Brain (organoid and tissue), 16 donors: ENCODE measurements at places on chromosomes 11 and 22.

DNA sequence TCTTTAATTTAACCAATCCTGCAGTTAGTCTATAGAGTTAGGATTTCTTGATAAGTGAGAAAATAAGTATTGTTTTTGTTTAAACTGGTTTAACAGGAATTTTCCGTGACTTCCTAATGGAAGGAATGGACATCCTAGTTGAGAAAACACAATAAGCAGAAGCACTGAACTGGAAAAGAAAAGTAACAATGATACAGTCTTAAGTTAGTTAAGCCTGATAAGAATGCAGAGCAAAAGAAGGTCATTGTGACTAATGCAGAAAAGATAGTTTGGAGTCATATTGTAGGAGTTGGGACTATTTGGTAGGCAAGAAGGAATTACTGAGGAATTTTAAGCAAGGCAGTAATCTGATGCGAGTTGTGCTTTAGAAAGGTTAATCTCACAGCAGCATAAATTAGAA lies 11.7 kb downstream of the RNF141 start:
- no peak for DNase-seq

- no peak for DNase-seq
These were observed 27.7 kb downstream of the CACNA1I start for GRCh38 chr22:39598017-39598965.

GRCh38 chr11:36139767-36140166 lies 149.5 kb downstream of the COMMD9 start:
- no peak for DNase-seq

DNA sequence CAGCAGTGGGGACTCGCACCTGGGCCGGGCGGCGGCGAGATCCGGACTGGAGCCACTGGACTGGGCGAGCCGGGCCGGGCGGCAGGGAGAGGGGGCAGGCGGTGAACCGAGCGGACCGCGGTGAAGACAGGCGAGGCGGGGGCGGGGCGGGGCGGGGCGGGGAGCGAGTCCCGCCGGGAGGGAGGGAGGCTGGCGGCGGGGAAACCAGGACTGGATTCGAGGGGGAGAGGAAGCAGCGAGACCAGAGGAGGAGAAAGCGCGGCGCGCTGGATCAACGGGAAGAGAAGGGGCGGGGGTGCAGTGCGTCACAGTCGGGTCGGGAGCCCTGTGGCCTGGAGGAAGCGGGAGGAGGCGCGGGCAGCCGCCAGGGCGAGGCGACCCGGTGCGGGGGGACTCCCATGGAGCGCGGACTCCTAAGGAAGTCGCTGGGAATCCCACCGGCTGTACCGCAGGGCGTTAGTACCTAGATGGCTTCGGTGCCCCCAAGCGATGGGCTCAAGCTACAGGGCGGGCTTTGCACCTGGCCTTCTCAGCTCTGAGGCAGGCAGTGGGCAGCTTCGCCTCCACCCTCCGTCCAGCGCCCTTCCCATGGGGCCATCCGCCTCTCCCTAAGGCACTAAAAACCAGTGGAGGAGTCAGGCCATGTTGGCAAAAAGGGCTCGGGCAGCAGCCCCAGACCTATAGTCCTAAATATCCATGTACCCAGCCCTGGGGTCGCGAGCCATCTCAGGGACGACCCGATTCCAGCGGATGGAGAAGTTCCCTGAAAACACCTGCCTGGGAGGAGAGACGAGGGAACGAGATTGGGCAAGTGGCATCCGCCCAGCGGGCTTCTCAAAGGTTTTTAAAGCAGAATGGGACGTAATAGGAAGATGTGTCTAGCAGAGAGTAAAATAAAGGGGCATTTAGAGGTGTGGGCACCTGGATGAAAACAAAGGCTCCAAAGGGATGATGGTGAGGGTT lies at the start of gene TMEM121B:
Gene TMEM121B (minus strand): TSS at position 128 of the 963 bp plus-strand sequence. CDS start 233 bp downstream, outside the sequence.
- DNase-seq: peak; percentile 93

GRCh38 chr11:17991783-17992433 lies 20.9 kb downstream of the SERGEF start:
- DNase-seq: peak; percentile 74

DNA sequence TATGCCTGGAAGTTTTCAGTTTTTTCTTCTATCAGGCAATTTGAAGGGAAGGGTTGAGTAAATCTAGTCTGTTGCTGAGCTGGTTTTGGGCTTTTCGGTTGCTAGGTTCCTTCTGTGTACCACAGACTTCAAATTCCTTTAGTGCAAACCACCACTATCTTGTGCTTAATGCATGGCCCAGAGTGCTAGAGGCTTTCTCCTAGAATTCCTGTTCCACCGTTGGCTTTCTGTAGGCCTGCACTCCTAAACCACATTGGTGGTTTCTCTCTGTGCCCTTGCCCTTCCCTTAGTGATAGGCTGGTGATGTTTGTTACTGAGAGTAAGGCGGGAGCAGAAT lies 47.1 kb upstream of the CTSC start:
- DNase-seq: no peak

GRCh38 chr11:118238421-118238820 lies 13.6 kb upstream of the JAML start:
- no peak for DNase-seq

GRCh38 chr11:93841446-93841845 lies 9.0 kb downstream of the VSTM5 start:
- no peak for DNase-seq

- DNase-seq: no peak
These were observed 6.6 kb upstream of the APOL2 start for GRCh38 chr22:36245805-36246356.

- no peak for DNase-seq
These were observed 17.3 kb upstream of the PPARA start for GRCh38 chr22:46132830-46133587.

DNA sequence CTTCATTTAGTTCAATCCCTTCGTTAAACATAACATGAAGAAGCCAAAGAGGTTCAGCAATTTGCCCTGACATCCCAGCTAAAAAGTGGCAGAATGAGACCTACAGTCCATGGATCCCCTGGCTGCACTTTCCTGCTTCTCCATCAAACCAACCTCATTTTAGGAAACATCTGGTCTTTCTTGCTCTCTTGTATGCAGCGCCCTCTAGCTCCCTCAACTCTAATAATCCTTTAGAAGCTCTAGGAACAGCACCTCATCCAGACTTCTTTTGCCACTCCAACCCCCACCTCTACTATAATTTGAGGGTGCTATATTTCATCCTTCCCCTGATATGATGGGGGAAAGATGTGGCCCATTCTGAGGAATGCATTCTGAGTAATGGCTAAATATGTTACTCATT lies 7.4 kb downstream of the CNTF start:
- no peak for DNase-seq

DNA sequence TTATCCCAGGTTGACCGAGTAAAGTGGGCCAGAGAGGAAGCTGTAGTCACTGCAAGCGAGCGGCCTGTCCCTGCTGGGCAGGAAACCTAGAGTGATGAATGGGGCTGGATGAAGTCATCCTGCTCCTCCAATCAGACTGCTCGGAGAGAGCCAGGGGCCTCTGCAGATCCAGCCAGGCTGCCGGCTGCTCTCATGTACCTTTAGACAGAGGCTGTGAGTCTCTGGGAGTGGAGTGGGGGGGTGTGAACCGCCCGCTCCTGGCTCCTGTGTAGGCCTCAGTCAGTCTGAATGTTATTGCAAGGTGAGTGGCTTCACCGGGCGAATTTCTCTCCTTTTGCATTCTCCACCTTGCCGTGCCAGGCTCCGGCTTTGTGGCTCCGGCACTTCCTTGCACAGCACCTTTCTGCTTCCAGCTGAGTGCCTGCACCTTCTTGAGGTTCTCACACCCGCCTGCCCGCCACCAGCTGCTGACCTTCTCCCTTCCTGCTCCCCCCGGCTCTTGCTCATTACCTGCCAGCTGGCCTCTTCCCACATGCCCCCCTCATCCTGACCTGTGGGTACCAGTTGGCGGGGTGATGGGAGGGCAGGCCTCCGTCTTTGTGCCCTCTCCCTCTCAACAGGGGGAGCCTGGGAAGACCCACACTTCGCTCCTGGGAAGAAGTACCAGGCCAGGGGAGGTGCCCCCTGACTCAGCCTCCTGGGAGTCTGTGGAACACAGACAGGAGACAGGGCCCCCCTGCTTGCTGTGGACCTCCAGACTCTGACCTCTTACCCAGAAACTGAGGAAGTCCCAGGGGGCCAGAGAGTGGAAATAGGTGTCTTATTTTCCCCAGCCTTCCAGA lies 79.9 kb downstream of the GRAMD1B start:
- peak; percentile 94 for DNase-seq

- DNase-seq: no peak
These were observed 63.4 kb downstream of the IGLL5 start for GRCh38 chr22:22951035-22951434.

DNA sequence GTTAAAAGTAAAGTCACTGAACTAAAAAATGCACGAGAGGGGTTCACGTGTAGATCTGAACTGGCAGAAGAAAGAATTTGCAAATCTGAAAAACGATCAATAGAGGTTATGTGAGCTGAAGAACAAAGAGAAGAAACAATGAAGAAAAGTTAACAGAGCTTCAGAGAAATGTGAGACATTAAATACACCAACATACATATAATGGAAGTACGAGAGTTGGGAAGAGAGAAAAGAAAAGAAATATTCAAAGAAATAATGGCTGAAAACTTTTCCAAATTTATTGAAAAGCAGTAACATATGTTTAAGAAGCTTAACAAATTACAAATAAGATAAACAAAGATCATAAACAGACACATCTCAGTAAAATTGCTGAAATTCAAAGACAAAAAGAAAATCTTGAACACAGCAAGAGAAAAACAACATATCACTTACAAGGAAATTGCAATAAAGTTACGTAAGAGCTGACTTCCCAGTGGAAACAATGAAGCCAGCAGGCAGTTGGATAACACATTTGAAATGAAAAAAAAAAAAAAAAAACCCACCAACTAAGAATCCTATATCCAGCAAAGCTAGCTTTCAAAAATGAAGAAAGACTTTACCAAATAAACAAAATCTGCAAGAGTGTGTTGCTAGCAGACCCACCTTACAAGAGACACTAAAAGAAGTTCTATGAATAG lies 56.8 kb downstream of the EMSY start:
- no peak for DNase-seq

DNA sequence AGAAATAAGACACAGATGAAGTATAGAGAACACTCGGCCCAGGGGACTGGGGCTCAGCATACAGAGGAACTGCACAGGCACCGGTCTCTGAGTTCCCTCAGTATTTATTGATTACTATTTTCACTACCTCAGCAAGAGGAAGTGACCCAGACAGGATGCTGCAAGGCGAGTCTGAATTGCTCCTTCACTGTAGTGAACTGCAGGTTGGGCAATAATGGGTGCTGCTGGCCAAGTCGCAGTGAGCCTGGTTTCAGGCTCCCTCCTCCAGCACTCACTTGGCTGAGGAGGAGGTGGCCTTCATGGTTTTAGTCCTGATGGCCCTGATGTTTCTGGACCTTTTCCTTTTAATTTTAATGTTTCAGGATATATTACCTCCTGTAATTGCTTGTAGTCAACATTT lies 10.4 kb downstream of the OR52K2 start:
- DNase-seq: no peak

- DNase-seq: no peak
These were observed 366.7 kb downstream of the MN1 start for GRCh38 chr22:27434898-27435297.

DNA sequence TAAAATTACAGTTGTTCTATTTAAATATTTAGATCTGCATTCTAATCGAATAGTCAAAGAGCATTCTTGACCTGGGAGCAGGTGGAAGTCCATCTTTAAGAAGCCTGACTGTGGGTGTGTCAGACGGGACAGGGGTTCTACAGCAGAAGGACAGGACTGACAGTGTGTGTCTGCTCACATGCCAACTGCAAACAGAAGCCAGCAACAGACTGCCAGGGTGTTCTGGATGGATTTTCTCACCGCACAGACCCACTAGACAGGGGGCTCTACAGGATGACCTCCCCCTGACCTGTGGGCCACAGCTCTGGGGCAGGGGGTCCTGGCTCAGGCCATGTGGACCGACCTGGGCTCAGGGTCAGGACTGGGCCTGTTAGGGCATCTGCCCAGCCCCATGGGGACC lies 22.8 kb upstream of the NAP1L4 start:
- no peak for DNase-seq

DNA sequence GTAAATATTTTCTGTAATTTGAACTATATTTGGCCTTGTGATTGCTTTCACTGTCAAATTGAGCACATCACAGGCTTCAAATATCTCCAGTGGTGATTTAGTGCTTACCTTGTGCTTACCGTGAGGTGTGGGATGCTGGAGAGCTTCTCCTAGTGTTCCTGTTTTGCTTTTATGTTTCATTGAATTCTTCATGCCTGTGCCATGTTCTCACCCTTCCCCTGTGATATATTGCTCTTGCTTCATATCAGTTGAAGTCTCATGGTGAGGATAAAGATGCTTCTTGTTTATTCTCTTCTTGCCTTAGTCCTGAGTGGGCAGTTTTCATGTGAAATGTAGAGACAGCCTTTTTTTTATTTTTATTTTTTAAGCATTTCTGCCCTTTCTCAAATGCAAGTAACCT lies 198.0 kb upstream of the PDGFD start:
- DNase-seq: no peak

GRCh38 chr11:119696378-119697222 lies 32.4 kb downstream of the NECTIN1 start:
- DNase-seq: no peak

DNA sequence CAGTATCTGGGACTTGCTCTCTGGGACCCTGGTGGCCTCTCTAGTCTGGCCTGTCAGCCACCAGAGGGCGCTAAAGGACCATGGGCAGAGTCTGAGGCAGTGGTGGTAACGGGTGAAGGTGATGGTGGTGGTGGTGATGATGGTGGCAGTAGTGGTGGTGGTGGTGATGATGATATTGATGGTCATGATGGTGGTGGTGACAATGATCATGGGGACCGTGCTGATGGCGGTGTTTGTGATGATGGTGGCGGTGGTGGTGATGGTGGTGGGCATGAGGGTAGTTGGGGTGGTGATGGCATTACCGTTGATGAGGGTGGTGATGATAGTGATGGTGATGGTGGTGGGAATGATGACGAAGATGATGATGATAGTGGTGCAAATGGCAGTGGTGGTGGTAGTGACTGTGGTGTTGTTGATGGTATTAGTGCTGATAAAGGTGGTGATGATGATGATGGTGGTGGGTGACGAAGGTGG lies 16.0 kb downstream of the TRPM5 start:
- DNase-seq: no peak

GRCh38 chr22:39348909-39349505 lies 784 bp upstream of the SYNGR1 start:
- DNase-seq: peak; percentile 75

- DNase-seq: peak; percentile 55
These were observed 1.2 kb downstream of the KMT2A start for GRCh38 chr11:118437208-118438125.

- no peak for DNase-seq
These were observed 42.8 kb upstream of the NUP50 start for GRCh38 chr22:45120931-45121330.

GRCh38 chr22:36026741-36027140 lies 1.9 kb downstream of the RBFOX2 start:
- peak; percentile 19 for DNase-seq

GRCh38 chr22:33639588-33640254 lies 280.6 kb downstream of the LARGE1 start:
- DNase-seq: no peak

DNA sequence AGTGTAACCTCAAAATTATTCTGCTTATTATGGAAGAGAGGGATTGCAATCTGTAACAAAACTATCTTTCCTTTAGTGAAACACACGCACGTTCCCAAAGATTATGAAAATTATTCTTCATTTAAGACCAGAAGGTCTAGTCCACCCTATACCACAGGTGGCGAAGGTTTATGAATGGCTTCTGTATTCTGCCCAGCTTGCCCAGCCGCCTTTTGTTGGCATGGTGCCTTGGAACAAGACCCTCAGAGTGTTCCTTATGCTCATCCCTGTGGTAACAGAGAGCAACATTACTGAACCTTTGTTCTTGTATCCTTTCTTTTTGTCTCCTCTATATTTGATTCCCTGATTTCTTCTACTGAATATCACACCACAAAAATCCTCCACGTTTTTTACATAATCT lies 116.4 kb downstream of the FAR1 start:
- peak; percentile 63 for DNase-seq
